ENCODE measurements at places on chromosomes 6 and 20. TPM values are rescaled to one million over a fixed set of nuclear protein-coding genes. Genes with fewer than 3 reads are reported as not detected.

The FAXC gene
- 0.38 TPM for total RNA-seq

The RGS17 gene
- total RNA-seq: 2.8 TPM

The EDN3 gene
- not detected for total RNA-seq

The RALY gene
- total RNA-seq: 68.2 TPM

The SMOC2 gene
- total RNA-seq: 126 TPM

The PRICKLE4 gene
- total RNA-seq: 8.9 TPM

The ULBP2 gene
- total RNA-seq: not detected

The COL9A1 gene
- total RNA-seq: not detected

The TGM2 gene
- 72.0 TPM for total RNA-seq

- no peak for DNase-seq
Measured at GRCh38 chr6:18121580-18122127, 823 bp downstream of the NHLRC1 start.

- no peak for DNase-seq
Measured at GRCh38 chr6:112938650-112939049, 591.5 kb downstream of the RFPL4B start.

GRCh38 chr6:112279031-112279935 lies 24.9 kb upstream of the LAMA4 start:
- DNase-seq: no peak

- no peak for DNase-seq
Measured at GRCh38 chr20:59748619-59749191, 144.4 kb downstream of the PHACTR3 start.

- DNase-seq: no peak
Measured at GRCh38 chr6:126337323-126337722, 2.6 kb upstream of the CENPW start.

DNA sequence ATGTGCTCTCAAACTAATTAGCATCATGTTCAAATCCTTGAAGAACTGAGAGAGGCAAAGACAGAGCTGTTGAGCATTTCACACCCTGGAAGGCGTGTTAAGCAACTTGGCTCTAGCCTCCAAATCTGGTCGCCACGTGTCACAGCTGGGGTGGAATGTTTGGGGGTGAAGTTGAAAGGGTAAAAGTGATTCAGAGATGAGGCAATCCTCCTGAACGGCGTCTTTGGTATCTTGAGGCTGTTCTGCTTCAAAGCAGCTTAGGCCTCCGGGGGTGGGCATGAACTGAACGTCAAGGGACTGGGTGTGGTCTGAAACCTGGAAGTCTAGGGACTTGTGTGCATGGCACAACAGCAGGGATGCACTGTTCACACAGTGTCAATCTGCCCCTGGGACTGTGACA lies 62.3 kb downstream of the TRAM2 start:
- DNase-seq: no peak

DNA sequence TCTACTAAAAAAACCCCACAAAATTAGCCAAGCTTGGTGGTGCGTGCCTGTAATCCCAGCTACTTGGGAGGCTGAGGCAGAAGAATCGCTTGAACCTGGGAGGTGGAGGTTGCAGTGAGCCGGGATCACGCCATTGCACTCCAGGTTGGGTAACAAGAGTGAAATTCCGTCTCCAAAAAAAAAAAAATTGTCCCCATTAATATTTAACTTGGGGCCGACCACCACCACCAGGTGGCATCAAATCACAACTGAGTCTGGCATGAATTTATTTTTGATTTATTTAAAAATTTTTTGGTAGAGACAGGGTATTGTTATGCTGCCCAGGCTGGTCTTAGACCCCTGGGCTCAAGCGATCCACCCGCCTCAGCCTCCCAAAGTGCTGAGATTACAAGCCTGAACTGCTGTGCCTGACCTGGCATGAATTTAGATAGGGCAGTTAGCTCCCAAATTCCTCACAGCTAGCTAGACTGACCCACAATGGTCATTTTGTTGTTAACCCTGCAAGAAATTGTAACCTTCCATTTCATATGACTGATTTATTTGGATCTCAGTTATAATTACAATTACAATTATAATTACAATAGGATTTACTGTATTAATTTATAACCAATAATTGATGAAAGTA lies 17.1 kb upstream of the BEND3 start:
- DNase-seq: no peak

DNA sequence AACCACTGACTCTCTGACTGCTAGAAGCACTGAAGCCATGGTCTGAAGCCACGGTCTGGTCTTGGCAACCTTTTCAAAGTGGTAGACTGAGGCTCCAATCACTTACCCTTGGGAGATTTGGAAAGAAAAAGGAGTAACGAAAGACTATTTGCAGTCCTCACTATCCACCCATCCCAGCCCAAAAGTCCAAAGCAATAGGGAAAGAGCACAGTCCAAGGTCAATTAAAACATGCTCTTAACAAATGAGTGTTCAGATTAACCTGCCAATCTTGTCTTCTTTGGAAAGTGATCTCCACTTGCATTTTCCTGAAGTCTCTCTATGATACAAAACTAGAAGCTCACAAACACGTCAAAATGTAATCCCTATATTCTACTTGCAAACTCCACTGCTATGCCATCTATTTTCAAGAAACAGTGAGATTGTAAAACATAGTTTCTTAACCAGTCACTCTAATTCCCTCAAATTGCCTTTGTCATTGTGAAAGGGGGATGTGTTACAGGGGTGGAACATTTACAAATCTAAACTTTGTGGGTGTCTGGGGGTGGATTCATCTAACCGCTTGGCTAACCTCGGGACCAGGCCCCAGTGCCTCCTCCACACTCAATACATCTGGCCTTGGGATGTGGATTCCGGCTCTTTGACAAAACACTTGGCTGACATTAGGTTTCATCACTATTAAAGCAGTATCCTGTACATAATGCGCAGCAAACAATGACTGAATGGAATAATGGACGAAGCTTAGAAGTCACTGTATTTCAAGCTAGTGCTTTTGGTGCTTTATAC lies 56.4 kb downstream of the B4GALT5 start:
- DNase-seq: no peak

DNA sequence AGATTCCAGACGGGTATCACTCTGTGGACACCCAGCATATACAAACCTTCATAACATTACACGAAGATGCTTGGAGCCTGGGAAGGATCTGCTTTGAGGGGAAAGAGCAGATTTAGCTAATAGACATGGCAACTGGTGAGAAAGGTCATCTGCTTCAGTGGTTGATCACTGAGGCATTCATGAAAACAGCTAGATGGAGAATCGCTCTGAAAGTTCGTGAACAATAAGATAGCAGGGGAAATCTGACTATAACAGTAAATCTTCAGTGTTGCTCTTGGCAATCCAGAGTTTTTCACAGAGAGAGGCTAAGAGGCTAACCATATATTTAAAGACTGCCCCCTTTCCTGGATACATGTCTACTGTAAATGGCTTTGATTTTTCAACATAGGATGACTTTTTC lies 245.3 kb downstream of the FARS2 start:
- DNase-seq: no peak

GRCh38 chr6:149077208-149077607 lies 240.3 kb upstream of the TAB2 start:
- DNase-seq: no peak

DNA sequence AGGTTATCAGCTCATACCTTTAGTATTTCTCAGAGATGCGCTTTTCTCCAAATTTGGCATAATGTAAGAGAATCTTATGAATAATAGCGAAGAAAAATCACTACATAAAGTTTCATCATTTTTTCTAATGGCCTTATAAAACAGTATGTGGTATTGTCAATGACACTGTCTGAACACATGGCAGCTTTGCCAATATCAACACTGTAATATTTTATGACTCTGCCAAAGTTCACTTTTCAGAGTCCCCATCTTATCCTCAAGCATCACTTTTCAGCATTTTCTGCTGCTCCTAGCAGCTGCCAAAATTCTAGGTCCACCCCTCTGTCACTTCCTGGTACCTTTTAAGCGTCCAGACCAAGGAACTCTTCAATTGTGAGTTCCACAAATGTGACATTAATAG lies 171.5 kb upstream of the C6orf118 start:
- DNase-seq: no peak

DNA sequence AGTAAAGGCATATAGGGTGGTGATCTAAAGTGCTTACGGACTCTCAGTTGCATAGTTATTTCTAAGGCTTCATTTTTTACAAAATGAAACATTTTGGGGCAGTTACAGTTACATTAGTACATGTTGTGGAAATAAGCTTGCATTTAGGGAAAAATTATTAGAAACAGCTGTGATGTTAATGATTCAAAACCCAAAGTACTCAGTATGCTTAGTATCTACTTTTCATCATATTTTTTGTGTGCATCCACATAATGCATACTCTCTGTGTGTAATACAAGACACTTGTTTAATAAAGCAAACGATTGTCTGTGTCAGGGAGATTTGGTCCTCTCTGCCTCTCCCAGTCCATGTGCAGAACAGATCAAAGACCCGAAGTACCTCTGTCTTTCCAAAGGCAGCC lies 11.4 kb upstream of the TBX18 start:
- no peak for DNase-seq

- DNase-seq: no peak
Measured at GRCh38 chr20:18921291-18921690, 107.7 kb downstream of the SCP2D1 start.

GRCh38 chr6:154382740-154383139 lies 26.1 kb upstream of the IPCEF1 start:
- no peak for DNase-seq

DNA sequence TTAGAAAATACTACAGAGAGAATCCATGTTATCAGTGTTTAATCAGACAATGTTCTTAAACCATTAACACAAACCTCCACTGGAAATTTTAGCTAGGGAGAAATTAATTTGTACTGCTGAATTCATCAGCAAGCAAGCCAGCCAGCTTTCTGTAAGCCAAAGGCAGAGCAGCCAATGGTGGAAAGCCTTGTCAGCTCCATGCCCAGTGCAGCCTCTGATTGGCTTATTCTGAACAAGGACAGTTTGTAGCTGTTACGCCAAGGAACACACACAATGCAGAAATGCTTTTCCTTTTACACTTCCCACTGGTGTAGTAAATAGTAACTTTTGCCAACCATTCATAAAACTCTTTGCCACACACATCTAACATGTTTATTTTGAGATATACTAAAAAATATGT lies 265.0 kb downstream of the TENT5A start:
- no peak for DNase-seq

DNA sequence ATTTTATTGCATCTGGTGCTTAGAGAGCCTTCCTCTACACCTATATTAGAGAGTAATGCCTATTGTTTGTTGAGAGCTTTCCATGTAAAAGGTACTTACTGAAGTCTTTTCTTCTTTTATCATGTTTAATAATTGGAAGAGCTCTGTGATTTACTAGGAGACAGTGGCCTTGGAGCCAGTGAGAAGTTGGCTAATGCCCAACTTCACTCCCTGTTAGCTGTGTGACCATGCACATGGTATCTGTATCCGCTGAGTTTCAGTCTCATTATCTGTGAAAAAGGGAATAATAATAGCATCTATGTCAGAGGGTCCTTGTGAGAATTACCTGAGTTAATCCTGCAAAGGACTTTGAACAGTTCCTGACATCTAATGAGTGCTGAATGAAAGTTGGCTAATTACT lies 105.0 kb downstream of the CD109 start:
- no peak for DNase-seq

DNA sequence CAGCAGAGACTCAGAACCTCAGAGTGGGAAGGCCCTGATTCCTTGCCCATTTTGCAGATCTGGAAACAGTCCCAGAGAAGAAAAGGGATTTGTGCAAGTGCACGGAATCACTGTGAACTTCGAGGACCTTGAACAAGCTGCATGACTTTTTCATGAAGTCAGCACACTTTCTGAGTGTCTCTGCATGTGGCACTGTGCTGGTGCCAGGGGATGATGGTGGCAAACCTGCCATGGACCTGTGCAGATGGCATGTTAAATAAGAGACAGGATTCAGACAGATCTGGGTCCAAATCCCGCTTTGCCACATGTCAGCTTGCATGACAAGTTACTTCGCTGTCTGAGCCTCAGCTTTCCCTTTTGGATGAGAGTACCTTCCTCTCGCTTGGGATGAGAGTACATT lies 26.8 kb downstream of the ZNF831 start:
- no peak for DNase-seq

- no peak for DNase-seq
Measured at GRCh38 chr6:125316621-125317020, 14.9 kb upstream of the HDDC2 start.

DNA sequence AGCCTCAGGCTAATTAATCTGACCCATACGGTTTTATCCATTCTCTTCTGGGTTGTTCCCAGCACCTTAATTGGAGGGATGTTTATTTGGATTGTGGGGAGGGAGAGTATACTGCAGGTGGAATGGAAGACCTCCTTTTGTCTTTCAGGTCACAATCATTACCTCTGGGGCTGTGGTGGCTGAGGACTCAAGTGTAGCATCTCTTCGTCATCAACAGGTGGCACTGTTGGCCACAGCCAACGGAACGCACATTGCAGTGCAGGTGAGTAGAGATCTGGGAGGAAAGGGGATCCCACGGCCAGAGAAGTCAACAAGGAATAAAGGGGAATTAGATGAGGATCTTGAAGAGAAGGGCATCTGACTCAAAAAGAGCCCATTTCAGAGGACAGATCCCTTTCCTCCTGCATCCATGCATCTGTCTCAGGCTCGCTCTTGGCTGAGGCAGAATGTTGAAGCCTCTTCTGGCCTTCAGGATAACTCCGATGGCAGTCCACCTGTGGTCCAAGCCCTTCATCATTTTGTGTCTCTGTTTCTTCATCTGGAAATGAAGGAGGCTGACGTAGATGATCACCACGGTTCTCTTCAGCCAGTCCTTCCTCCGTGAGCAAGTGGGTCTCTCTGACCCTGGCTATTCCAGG lies 3.2 kb upstream of the DEF6 start:
- DNase-seq: no peak

- no peak for DNase-seq
Measured at GRCh38 chr20:62979310-62979709, 26.8 kb downstream of the SLC17A9 start.

DNA sequence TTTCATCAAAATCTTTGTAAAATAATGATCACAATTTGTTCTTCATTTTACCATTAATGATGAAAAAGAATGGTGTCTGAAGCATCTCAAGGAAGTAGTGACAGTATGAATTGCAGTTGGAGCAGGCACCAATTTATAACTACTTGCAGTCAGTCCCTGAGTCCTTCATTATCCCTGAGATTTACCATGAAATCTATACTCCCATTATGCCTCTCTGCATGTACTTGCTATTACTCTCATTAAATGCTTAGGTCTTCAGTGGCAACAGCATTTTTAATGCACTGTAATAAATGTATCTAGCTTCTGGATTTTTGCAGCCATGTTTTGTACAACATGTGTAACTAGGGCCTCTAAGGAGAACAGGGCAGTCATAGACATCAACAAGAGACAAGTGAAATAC lies 708.8 kb downstream of the EYS start:
- no peak for DNase-seq

DNA sequence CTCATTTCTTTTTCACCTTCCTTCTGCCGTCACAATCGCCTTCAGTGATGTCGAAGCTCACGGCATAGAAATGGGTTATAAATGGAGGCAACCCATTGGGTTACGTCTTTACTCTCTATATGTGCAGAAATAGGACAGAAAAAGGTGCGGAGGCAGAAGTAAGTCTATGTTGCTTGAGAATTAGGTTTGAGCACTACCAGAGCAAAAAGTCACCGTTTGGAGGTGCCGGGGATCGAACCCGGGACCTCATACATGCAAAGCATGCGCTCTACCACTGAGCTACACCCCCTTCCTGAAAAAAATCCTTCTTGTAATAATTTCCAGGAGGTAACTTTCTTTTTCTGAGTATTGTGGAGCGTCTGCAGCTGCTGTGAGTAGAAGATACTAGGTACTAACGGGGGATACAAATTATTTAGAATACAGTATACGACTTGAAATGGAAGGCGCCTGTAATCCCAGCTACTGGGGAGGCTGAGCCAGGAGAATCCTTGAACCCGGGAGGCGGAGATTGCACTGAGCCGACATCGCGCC lies 134.2 kb downstream of the TRIM27 start:
- no peak for DNase-seq
